ENCODE measurements at places on chromosomes 1 and 21.

DNA sequence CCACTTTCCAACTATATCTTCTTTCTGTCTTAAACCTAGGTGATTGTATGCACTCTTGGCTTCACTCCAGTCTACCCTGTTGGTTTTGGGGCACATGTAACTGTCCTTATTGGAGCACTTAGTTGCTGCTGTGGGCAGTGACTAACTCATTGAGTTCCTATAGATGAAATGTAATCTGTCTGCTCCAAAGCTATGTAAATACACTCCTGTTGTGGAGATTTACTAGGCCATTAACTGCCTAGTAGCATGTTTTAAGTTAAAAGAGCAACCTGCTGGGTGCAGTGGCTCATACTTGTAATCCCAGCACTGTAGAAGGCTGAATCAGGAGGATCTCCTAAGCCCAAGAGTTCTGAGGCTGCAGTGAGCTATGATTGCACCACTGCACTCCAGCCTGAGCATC is 137.6 kb downstream of the ZMYM4 start:
- no peak for DNase-seq

DNA sequence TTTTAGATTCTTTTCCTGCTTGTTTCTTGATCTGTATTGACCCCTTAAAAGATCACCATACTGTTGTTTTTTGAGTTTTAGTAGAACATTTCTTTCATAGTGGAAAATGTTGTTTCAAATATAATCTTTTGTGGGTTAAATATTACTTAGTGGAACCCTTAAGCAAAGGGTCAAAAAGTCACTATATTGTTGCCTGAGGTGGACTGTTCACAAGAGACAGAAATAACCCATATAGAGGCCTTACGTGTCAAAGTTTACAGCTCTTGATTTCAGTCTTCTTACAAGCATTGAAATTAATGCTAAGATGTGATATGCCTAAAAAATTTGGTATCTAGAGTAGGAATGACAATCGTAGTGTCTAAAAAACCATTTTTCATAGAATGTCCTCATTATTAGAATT is 6.3 kb downstream of the DNAJB4 start:
- no peak for DNase-seq

DNA sequence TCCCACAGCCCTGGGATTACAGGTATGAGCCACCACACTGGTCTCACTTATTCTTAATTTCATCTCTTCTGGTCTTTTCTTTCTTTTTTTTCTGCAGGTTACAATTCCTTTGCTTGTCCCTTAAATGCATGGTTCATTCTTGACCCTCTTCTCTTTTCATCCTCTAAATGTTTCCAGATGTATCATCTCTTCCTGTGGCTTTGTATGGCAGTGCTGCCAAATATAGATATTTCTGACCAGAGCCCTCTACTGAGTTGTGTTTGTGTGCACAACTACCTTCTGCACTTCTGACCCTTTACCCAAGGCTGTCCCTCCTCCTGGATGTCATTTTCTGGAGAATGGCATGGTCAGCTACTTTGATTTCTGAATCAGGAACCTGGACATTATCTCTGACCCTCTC is 32.5 kb downstream of the OLFML3 start:
- no peak for DNase-seq

DNA sequence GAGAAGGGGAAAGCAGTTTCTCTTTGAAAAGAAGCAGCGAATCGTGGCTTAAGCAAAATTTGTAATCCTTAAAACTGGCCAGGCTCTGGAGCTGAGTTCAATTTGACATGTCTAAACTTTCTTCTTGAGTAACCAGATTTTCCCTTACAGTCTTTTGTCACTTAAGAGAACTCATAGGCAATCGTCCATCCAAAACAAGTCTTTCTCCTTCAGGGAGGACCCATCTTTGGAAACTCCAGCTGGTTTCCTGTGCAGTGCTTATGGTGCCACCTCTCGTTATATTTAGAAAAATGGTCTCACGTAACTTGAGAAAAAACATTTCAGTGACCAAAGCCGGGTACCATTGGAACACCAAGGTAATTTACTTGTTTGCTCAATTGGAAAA is 1.8 kb upstream of the PTTG1IP start:
- DNase-seq: no peak

GRCh38 chr1:89901957-89902669 is 81.3 kb downstream of the LRRC8D start:
- DNase-seq: no peak

GRCh38 chr1:44811234-44811633 is 2.9 kb downstream of the BTBD19 start:
- no peak for DNase-seq

GRCh38 chr1:42177541-42177981 is 13.0 kb upstream of the GUCA2A start:
- DNase-seq: no peak

DNA sequence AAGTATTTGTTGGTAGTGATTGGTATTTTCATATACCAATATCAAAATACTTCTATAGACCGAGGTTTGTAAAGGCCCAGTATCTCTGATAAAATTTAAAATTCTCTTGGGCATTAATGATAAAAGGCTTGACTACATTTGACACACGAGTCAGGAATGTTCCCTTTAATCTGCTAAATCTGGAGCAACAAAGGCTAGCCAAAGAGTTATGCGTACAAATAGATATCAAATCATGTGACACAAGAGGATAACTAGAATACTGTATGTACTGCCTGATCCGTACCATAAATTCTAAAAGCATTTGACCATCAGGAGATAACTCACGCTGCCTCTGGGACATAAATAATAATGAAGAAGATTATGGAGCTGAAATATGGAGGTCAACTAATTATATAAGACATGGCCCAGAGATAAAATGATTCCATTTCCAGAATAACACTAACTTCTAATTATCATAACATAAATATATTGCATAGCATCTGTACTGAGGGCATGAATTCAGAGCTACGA is 64.2 kb upstream of the SH3GLB1 start:
- no peak for DNase-seq

DNA sequence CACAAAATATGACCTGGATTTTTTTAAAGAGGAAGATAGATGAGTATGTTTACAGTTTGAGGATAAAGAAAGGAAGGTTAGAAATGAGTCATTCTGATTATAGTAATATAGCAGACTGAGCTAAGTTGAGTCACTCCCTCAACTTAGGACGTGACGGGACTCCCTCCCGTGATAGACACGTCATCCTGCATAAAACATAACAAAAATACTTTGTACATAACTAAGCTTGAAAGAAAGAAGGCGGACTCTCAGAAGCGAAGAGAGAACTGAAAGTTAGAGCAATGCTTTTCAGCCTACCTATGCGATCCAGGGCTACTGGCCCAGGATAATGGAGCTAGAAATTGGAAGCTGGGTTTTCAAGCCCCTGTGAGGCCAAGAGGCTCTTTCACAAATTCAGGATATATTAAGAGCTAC is 53.0 kb upstream of the DESI2 start:
- no peak for DNase-seq

GRCh38 chr1:180916012-180916770 is 3.5 kb downstream of the KIAA1614 start:
- no peak for DNase-seq

DNA sequence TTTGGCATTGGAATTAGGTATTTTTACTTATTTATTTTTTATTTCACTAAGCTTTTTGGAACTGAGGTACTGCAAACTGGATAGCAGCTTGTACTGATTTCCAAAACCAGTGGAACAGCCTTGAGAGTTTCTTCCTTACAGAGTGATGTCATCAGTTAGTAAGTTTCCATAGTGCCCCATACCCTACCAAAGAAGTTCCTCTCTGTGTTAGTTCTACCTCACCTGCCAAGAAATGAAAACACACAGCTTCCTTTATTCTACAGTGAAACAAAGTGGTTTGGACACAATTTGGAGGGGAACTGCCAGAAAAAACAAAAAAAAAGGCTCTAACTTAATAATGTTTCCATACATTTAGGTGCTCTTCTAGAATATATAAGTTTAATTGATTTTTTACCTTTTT is 430.9 kb upstream of the ADGRL2 start:
- DNase-seq: no peak

DNA sequence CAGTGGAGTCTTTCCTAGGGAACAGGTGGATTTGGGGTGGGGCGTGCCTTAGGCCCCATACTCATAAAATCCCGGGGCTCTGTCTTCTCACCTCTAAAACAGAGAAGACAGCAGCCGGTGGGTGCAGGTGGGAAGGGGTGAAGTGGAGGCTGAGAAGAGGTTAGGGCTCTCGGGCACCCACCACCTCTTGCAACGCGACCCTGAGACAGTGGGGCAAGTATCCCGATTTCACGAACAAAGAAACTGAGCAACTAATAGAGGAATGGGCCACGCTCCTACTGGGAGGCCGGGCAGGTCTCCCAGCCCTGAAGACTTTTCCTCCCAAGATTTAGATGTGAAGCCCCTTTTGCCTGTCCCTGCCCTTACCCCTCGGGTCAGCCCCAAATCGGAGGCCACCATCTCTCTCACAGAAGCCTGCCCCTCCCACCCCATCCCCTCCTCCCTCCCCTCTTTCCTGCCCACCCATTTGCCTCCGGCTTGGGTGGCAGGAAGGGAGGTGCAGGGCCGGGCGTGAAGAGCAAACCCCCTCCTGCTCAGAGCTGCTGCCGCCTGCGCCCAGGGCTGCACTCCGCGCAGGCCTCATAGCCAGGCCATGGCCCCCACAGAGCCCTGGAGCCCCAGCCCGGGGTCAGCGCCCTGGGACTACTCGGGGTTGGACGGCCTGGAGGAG is at the start of gene GPR25:
GPR25 (plus strand) TSS at position 536 of the 670 bp plus-strand sequence; CDS start at position 593, 57 bp downstream.
- DNase-seq: no peak

DNA sequence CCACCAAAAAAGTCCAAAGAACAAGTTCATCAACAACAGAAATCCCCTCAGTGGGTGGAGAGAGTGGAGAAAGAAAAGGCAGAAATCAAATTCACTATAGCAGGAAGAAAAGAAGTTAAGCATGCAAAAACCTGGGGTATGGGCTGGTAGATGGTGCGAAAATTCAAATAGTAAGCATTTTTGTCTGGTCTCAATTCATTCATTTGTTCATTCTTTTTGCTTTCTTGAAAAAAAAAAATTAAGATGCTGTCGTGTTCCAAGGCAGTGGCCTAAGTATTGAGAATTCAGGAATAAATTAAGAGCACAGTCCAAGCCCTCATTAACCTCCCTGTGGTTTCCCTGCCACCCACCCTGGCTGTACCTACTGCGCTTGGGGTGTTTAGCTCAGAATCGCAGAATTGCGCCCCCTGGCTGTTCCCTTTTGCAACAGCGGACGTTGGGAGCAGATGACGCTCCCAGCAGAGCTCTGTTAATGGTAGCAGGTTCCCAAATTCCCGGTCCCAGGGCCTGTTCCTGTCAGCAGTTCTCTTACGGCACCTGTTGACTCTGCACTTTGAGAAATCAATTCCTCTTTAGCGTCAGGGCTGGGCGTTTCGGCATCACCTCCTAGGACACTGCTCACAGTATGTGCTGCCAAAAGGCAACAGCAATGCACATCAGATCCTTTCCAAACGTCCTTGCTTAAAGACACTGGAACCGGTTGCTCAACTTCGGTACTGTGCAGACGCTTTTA is 34.0 kb upstream of the SSX2IP start:
- peak; percentile 11 for DNase-seq

DNA sequence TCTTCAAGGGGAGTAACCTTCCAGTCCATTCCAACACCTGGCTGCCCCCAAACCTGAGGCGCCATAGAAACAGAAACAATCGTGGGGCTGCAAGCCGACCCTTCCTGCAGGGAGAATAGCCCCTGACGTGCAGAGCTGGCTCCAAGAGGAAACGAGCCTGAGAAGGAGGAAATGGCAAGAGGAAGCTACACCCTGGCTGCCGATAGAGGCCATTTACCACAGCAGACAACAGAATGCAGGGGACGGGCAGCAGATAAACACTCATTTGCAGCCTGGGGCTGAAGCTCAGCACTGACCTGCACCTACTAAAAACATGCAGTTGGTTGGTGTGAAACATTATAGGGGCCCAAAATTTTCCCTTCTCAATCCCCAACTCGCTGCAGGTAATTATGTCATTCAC is 8.7 kb upstream of the TDRD10 start:
- no peak for DNase-seq

- DNase-seq: no peak
These were observed 73.0 kb downstream of the CD46 start for GRCh38 chr1:207824691-207825408.

- DNase-seq: no peak
These were observed 664.5 kb upstream of the NR5A2 start for GRCh38 chr1:199362996-199363395.

DNA sequence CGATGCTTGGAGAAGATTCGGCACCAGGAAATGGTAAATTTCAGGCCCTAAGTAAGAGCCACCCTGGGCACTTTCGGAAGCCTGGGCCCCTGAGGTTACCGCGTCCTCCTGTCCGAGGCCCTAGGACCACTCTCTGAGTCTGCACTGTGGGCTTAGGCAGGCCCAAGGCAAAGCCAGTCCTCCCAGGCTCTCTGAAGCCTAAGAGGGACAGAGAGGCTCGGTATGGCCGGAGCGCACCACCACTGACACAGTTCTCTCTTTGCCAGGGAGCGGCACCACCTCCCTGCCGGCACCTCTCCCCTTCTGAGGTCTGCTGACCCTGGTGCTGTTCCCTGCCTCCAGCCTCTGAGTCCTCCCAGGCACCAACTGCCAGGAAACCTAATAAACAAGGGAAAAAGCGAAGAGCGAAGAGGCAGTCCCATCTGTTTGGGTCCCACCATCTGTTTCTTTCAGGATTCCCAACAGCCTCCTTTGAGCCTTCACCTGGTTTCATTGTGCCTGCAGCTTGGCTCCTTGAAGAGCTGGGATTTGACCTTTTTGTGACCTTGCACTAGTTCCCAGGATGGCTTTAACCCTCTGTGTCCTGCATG is 57.7 kb downstream of the VWA5B1 start:
- DNase-seq: no peak

DNA sequence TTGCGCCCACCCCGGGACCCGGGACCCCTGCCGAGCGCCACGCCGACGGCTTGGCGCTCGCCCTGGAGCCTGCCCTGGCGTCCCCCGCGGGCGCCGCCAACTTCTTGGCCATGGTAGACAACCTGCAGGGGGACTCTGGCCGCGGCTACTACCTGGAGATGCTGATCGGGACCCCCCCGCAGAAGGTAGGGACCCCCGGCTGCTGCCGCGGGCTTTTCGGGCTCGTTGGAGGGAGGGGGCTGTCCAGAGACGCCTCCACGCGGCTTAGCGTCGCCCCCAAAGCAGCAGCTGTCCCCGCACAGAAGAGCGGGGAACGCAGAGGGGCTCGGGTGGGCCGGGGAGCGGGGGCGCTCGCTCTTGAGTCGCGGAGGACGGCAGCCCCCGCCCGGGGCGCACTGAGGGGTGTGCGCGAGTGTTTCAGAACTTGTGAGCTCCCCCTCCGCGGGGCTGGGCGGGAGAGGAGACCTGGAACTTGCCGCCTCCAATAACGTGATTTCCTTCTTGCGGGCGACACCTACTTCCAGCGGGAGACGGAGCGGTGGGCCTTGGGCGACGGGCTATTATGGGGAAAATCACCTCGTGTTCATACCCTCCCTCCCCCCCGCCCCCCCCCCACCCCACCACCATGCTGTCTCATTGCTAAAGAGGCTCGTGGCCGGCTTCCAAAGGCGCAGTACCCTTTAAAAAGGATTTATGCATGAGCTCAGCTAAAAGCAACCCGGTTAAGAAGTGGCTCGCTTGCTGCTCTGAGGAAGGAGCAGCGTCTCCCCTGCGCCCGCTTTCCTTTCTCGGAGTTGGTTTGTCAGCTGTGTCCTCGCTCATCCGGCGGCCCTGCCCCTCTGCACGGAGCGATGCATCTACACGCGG is 664 bp downstream of the BACE2 start:
- DNase-seq: no peak

- no peak for DNase-seq
These were observed 9.9 kb downstream of the CNIH3 start for GRCh38 chr1:224626042-224626441.

GRCh38 chr1:202802998-202803932 is 5.0 kb downstream of the KDM5B start:
- DNase-seq: no peak

- no peak for DNase-seq
These were observed 20.2 kb downstream of the EXOC8 start for GRCh38 chr1:231317306-231318014.

All from stimulated activated CD8-positive, alpha-beta memory T cell treated with anti-CD3 and anti-CD28 coated beads, Interleukin-2, amount 100 ng/mL, for 1 hour (primary cell).